Activated CD8-positive, alpha-beta T cell treated with anti-CD3 and anti-CD28 coated beads, Interleukin-2, amount 10 ng/mL, durations not matched to agents 7 days and 5 days (primary cell): ENCODE measurements at places on chromosomes 13 and 19. TPM values are rescaled to one million over a fixed set of nuclear protein-coding genes. Genes with fewer than 3 reads are reported as not detected.
A peak's percentile ranks its signal among the peaks of the same experiment; 100 is the strongest.

DNA sequence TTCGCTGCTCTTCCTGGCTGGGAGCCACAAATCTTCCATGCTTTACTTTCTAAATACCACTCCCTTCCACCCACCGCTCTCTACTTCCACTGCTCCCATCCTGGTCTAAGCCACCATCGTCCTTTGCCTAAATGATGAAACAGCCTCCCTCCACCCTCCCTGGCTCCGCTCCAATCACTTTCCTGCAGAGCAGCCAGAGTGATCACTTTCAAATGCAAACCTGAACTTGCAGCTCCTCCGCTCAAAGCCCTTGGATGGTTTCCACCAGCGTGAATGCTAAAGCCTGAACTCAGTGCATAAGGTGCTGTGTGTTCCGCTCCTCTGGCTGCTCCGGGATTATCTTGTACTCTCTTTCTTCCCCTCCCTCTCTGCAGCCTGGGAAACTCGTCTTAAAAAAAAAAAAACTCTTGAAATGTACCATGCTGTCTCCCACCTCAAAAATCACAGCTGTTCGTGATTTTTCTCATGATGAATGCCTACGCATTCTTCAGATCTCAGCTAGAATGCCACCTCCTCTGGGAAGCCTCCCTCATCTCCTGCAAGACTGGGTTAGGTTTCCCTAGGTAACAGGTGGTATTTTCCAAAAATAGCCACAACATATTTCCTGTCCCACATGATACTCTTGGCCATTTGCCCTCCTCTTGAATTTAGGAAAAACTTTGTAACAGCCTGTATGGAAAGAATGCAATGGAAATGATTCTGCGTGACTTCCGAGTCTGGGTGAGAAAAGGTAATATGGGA lies 3.7 kb upstream of the SIN3B start:
- peaks cover 26% of the 10 kb centered on the region for H3K4me1 ChIP-seq
- DNase-seq = no peak
- peaks cover 27% of the 10 kb centered on the region for H3K27me3 ChIP-seq
- H3K27ac ChIP-seq = no peak overlapping the region

DNA sequence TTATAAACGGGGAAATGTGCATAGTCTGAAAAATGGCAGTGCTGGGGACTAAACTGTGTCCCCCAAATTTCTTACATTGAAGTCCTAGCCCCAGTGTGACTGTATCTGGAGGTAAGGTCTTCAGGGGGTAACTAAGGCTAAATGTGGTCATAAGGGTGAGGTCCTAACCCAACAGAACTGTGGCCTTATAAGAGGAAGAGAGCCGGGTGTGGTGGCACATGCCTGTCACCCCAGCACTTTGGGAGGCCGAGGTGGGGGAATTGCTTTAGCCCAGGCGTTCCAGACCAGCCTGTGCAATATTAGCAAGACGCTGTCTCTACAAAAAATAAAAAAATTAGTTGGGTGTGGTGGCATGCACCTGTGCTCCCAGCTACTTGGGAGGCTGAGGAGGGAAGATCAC lies 17.8 kb downstream of the PROZ start:
- H3K27me3 ChIP-seq = no peaks in the 10 kb centered on the region
- H3K36me3 ChIP-seq = peaks cover 58% of the 10 kb centered on the region
- peaks cover 24% of the 10 kb centered on the region for H3K4me1 ChIP-seq
- H3K4me3 ChIP-seq = peak overlapping the region; percentile 7
- H3K27ac ChIP-seq = peak overlapping the region; percentile 92

DNA sequence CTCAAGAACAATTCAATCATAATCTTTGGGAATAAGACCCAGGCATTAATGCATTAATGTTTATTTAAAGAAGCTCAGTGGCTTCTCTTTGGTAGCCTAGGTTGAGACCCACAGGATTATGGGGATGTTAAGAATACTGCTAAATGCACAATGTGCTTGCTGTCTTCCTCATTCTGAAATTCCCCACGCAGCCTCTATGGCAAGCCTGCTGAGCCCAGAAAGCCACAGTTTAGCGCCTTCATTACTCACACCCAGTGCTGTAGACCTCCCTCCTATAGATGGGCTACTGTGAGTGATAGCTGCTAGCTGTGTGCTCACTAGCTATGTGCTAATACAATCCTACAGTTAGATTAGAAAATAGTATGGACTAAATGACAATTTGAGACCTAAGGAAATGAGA lies 90.6 kb downstream of the TNFSF13B start:
- H3K27me3 ChIP-seq = no peaks in the 10 kb centered on the region
- no peak overlapping the region for H3K4me3 ChIP-seq
- no peak overlapping the region for H3K27ac ChIP-seq

GRCh38 chr19:40797963-40798682 lies 868 bp upstream of the EGLN2 start:
- peak; percentile 80 for DNase-seq
- H3K36me3 ChIP-seq = peaks cover 32% of the 10 kb centered on the region
- peak overlapping the region; percentile 93 for H3K4me3 ChIP-seq
- peaks cover 51% of the 10 kb centered on the region for H3K4me1 ChIP-seq

DNA sequence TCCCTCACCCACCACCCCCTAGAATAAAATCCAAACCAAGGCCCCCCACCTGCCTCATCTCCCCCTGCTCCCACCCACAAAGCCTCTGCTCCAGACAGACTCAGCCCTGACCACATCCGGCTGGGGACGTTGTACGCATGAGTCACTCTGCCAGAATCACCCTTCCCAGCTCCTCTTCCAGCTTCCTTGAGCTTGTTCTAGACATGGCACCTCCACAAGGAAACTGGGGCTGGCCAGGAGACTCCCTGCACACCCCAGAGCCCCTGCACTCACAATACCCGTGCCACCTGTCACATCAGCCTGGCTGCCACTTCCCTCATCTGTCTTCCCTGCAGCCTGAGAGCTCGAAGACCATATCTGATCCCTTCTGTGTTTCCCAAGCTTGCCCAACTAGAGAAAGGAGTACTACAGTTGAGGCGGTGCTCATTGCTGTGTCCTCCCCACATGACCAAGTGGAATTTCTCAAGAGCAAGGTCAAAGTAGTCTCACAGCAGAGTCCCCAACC lies 9.7 kb downstream of the DEDD2 start:
- peak overlapping the region; percentile 80 for H3K27ac ChIP-seq
- DNase-seq = no peak
- peaks cover 69% of the 10 kb centered on the region for H3K36me3 ChIP-seq
- peaks cover 52% of the 10 kb centered on the region for H3K4me1 ChIP-seq
- no peaks in the 10 kb centered on the region for H3K27me3 ChIP-seq

CEACAM8 gene
- not detected for total RNA-seq

CABP5 gene
- not detected for total RNA-seq

PALM3 gene
- not detected for total RNA-seq

TSHZ3 gene
- total RNA-seq = 0.82 TPM

ZNF223 gene
- total RNA-seq = not detected
